GM19239 (cell line): ENCODE measurements at places on chromosomes 1 and 21.

DNA sequence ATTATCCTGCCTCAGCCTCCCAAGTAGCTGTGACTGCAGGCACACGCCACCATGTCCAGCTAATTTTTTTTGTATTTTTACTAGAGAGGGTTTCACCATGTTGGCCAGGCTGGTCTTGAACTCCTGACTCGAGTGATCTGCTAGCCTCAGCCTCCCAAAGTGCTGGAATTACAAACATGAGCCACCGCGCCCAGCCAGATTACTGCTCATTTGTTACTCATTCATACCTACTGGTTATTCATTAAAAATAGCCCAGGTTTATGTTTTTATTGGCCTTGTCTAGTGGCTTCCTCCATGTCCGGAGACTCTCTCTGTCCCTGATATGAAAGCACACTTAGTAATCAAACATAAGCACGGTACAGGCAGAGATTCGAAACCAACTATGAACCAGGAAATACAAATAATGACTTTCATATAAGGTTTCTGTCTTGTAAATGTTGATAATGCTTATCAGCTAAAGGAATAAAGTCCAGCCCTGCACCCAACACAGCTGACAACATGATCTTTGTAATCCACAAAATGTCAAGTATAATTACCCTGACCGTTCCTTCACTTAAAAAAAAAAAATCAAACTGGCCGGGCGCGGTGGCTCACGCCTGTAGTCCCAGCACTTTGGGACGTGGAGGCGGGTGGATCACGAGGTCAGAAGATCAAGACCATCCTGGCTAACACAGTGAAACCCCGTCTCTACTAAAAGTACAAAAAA is 50.4 kb upstream of the CXADR start:
- DNase-seq, result no peak

DNA sequence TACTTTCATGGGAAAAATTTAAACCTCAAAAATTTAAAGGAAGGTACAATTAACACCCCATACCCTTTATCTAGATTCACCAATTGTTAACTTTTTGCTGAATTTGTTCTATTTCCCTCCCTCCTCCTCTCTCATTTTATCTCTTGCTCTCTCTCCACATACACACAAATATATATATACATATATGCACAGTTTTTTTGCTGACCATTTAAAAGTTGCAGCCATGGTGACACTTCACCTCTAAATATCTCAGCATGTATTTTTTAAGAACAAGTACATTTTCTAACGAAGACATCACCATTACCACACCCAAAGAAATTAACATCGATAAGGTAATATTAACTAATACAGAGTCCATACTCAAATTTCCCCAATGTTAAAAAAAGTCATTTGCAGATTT is 33.9 kb downstream of the LRIG2 start:
- DNase-seq, result no peak

GRCh38 chr1:163055531-163055930 is 13.6 kb upstream of the RGS4 start:
- no peak for DNase-seq

GRCh38 chr1:25922056-25922970 is 16.1 kb upstream of the STMN1 start:
- no peak for DNase-seq
